ENCODE measurements at places on chromosomes 6 and 20.

DNA sequence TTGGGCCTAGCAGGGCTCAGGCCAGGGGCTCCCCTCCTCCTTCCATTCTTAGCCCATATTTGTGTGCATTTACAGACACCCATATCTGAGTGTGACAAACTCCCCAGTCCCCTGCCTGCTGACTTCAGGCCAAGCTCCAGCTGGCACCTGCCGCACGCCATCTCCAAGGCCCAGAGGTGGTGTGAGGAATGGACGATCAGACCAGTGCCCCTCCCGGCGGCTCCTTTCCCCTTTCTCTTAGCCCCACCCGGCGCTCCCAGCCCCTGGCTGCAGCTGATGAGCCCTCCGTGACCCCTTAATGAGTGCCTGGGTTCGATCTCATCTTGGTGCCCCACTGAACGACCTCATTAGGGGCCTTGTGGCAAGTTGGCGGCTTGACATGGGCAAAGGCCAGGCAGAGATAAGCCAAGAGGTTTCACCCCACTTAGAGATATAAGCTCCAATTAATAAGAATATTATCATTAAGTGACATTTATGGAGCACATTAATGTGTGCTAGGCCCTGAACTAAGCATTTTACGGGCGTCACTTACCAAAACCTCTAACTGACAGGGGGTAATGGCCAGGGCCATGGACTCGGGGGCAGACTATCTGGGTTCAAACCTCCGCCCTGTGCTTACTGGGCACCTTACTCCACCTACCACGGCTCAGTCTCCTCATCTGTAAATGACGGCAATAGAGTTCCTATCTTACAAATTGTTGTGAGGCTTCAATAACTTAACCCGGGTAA lies 17.5 kb downstream of the ADA start:
- DNase-seq: peak; percentile 71

DNA sequence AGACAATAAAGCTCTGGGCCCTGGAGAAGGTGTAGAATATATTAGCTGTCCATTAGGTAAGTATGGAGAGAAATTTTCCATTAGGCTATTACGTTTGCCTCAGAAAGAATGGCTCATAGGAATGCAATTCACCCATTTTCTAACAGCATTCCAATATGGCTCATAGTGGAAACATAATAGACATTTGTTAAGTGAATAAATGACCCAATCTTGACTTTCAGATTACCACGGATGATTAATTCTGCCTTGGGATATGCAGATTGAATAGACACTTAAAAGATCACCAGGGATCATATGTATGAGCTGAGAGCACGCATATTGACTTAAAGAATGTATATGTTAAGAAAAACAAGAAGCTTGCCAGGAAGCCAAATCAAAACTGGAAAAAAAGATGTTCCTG lies 209.1 kb upstream of the CDYL start:
- DNase-seq: no peak

GRCh38 chr6:26032340-26033084 lies 54.7 kb upstream of the HFE start:
- peak; percentile 63 for DNase-seq

DNA sequence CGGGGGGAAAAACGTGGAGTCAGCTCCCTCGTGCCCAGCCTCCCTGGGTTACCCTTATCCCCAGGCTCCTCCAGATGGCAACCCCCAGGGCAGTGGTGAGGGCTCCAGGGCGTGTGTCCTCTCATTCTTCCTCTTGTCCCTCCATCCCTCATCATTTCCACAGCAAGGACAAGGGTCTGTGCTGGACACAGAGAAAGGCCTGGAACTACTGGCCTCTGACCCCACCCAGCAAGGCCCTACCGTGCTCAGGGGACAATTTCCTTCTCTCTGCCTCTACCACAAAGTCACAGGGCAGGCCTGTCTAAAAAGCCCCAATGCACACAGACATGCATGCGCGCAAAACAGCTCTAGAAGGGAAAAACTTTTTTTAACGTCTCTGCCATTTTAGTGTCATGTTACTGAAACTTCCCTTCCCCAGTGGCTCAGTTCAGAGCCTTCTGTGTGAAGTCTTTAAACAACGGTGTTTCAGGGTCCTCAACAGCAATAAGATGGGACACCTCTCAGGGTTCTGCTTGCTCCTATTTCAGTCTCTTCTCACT lies 1.1 kb upstream of the SLC35B2 start:
- no peak for DNase-seq

DNA sequence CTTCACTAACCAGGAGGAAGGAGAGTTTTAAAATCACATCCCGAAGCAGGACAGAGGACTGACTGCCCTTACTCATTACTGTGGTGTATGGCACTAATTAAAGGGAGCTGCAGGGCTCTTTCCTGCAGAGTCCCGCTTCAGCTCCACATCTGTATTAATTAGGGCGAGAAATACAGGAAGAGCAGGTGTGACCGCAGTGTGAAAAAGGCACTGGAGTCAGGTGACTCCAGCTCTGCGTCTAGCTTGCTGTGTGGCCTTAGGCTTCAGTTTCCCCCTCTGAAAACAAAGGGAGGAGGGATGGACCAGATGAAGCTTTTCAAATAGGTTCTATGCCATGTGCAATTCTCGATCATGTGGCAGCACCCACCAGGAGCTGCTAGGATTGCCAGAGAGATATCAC lies 34.0 kb downstream of the KIAA1755 start:
- DNase-seq: no peak
